ENCODE measurements at places on chromosomes 12 and 14.

DNA sequence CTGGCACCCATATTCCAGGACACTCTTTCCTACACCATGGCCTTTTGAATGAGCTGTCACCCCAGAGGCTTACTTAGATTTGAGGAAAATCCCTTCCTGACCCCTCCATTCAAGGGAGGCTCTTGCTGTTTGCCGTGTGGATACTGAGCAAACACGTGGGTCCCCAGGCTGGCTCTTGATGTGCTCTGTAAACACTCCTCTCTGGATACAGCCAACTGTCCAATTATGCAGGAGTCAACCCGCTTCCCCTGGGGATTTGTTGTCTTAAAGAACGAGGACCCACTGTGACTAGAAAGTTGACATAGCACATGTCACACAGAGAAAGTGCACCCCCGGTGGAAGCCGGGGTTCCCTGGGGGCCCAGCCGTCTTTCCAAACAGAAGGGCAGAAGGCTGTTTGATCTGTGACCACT is 75.8 kb upstream of the CEP83 start:
- no peak for DNase-seq

- DNase-seq: peak; percentile 63
Measured at GRCh38 chr12:121804417-121805111, 755 bp downstream of the SETD1B start.

DNA sequence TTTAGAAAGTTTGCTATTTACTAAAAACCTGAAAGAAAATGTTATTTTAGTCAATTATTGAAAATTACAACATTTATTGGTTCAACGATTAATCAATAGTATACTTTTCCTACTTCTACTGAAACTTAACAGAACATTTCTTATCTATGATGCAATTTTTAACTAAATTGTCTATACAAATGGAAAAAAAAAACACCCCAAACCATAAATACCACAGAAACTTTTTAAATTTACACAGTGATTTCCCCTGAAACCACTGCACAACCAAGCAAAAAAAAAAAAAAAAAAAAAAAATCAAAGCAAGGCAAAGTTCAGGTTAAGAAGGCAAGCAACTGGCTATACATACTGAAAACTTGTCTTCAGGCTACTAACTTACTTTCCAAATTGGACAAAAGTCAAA is 71.9 kb upstream of the POC1B start:
- DNase-seq: no peak

DNA sequence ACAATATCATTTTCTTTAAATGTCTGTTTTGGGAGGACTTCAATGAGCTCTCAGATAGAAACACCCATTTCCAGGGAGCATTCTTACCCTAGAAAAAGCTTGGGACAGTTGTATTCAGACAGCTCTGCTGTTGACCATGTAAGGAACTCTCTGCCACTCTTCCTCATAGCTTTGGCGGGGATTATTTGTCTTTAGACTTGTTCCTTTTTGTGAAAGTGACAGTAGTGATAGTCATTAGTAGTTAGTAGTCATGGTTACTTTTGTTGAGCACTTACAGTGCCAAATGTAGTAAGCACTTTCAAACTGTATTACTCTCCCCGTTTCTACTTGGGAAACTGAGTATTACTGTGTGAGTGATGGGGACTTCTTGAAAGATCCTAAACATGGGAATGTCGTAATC is 167.3 kb downstream of the RGS6 start:
- DNase-seq: no peak

DNA sequence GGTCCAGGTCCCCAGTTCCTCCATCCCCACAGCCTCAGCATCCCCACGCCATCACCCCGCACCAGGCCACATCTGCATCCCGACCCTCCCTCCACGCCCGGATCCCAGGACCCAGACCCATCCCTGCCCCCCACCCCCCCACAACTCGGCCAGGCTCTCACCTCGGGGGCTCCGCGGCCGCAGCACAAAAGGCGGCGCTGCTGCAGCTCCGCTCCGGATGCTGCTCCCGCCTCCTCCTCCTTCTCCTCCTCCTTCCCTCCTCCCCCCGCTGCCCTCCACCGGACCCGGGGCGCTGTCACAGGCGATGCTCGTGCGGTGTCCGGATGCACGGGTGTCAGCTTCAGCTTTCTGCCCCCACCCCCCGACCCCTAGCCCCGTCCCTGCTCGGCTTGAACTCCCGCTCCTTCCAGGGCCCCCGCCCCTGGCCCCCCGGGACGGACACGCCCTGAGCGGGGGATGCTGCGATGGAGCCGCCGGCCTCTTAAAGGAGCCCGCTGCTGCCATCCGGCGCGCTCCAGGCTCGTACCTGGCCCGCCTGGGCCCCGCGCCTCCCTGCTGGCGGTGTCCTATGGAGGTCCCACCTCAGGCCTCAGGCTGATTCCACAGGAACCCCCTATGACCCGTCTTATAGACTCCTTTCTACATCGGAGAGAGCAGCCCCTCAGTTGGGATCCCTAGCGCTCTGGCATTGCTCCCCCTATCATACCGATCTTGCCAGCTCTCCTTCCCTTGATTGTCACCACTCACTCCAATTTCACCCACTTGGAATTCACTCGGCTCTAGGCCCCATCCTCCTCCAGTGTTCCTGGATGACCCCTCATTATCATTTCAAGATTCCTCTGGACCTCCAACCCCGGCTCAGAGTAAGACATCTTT is at the start of gene MAP3K12:
Gene MAP3K12 (minus strand): TSS at position 193 of the 876 bp plus-strand sequence. CDS start 12,067 bp downstream, outside the sequence.
- DNase-seq: peak; percentile 78

DNA sequence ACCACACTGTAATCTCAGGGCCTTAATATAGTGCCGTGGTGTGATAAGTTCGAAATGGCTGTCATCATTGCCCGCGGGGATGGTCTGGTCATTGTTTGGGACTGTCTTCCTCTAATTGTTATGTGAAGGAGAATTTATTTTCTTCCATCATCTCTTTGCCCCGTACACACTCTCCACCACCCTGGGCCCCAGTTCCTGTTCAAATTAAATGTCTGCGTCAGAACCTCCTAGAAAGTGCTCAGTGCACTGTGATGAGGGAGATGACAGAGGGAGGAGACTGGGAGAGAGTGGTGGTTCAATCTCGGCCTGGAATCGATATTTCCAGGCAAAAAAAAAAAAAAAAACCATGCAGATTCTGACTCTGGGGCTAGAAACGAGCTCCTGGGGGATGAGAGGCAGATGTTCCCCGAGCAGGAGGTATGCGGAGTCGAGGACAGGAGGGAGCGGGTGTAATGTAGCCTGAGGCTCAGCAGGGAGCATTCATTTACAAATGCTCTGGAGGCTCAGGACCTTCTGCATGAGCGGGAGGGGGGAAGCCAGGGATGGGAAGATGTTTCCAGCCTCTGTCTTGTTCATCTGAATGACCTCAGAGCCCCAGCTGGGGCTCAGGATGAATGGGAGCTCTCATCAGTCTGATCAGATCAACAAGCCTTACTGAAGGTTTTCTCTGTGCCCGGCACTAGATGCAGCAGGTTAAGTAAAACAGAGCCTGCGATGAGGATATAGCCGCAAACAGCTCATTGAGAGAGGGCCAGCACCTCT is 219.5 kb downstream of the TBX5 start:
- DNase-seq: peak; percentile 79

- no peak for DNase-seq
Measured at GRCh38 chr12:84811291-84811690, 101.3 kb downstream of the SLC6A15 start.

DNA sequence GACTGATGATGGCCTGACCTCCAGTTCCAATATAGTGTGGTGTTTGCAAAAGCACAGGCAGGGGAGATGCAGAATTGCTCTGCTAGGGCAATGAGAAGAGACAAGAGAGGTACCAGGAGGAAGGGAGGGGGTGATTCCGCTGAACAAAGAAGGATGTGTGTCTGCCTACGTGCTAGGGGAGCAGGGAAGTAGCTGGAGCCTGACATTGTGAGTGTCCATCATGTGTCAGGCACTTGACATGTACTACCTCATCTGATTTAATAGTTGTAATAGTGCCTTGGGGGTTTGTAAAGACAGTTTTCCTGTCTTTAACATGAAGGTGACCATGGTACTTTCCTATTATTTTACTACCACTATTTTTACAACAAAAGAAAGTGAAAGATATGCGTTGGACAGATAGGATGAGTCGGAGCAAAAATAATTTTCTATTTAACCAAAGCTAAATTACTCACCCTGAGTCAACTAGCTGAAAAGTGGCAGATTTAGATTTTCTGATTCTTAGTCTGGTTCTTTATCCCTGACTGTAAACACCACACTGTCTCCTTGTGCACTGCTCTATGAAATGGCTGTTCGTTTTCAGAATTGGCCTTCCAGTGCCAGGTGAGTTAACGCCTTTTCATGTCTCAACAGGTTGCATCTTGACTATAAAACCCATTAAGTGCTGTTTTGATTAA is 33.7 kb upstream of the TEAD4 start:
- DNase-seq: no peak

- no peak for DNase-seq
Measured at GRCh38 chr14:88321692-88322503, 1.2 kb downstream of the KCNK10 start.

- no peak for DNase-seq
Measured at GRCh38 chr12:79384551-79384950, 306.2 kb downstream of the PAWR start.

DNA sequence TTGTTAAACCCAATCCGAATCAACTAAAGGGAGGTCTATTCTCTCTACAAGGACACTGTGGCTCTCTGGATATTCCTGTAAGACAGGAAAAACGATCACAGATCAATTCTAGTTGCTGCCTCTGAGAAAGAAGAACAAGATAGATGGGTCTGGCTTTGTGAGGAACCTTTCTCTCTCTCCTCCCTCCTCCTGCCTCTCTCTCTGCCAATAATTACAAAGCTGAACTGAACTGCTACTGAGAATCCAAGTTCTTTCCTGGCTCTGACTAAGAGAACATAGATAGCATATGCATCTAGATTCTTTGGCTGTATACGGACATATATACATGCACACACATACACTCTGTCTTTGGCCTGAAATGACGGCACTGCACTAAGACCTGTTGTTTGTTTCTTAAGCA is 27.6 kb downstream of the ETV6 start:
- no peak for DNase-seq

DNA sequence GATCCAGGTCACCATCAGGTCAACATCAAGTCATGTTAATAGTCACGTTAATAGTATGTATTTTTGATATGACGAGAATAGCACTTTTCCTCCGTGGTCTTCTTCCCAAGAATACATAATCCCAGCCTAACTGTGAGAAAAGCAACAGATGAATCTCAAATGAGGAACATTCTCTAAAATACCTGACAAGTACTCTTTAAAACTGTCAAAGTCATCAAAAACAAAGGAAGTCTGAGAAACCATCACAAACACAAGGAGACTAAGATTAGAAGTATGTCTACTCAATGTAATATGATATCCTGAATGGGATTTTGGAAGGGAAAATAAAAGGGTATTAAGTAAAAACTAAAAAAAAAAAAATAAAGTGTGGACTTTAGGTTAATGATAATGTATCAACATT is 36.8 kb upstream of the GLIPR1 start:
- DNase-seq: no peak

- no peak for DNase-seq
Measured at GRCh38 chr12:42944516-42944915, 355.0 kb upstream of the PRICKLE1 start.

DNA sequence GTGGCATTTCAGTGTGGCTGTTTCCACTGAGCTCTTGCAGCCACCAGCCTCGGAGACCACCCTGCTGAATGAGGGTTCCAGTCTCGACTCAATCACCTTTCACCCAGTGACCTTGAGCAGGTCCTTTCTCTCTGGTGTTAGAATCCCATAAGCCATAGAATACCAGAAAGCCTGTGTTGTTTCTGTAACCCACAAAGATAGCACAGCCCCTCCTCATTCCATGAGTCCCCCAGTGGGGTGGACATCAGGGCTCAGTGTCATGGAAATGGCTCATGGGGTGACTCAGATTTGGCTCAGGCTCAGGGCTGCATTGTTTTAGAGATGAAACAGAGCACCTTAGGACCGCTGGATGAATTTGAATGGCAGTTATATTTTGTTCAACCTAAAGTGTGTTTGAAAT is 171.5 kb downstream of the PTPN11 start:
- no peak for DNase-seq

DNA sequence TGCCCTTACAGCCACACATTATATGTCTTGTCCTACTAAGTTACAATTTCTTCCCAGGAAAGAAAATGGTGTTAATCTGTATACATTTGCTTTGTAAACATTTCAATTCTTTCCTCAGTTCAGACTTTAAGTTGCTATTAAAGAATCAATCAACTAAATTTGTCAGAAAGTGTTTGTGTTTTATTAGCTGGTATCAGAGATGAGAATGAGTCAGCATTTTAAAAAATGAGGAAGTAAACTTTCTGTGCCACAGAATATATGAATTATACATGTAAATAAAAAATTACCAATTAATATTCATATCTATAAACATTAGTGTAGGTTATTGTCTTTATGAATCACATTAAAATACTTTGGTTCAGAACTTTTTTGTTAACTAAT is 82.0 kb downstream of the LMO3 start:
- no peak for DNase-seq

DNA sequence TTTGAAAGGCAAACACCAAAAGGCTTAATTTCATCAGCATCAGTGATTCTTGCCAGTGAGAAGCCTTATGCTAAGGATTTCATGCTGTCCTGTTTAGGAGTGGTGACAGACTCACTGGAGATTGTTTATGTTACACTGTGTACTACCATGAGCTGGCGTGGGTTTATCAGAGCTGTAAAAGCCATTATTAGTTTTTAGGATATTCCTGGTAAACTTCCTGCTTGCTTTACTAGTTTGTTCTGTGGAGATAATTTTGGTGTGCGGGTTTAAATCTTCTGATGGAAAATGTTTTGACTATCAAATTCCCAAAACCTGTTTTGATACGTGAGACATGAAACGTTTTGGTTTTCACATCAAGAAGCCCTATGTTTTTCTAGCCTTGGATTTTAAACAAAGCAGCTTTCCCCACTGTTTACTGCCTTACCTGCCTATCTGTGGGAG is 15.2 kb downstream of the PPFIBP1 start:
- DNase-seq: no peak

All from midbrain (tissue), 1 donor.